ENCODE measurements at places on chromosomes 7 and 10.

GRCh38 chr10:7457478-7458316 lies 46.9 kb upstream of the SFMBT2 start:
- no peak for DNase-seq

DNA sequence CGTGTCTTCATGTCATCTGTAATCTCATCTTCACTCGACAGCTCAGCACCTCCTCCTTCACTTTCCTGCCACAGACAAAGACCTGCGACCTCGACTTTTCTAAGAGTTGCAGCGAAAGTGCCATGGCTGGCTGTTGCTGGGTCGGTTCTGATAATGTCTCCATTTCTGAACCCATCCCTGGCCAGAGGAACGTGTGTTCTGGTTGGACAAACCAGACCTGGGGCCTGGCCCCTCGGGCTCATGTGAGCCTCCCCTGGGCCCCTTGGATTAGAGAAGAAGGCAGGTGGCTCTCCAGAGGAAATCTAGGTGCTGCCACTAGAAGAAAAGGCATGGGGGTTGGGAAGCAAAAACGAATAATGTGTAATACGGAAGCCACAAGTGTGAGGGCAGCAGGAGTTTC lies 273.7 kb downstream of the GLRX3 start:
- no peak for DNase-seq

DNA sequence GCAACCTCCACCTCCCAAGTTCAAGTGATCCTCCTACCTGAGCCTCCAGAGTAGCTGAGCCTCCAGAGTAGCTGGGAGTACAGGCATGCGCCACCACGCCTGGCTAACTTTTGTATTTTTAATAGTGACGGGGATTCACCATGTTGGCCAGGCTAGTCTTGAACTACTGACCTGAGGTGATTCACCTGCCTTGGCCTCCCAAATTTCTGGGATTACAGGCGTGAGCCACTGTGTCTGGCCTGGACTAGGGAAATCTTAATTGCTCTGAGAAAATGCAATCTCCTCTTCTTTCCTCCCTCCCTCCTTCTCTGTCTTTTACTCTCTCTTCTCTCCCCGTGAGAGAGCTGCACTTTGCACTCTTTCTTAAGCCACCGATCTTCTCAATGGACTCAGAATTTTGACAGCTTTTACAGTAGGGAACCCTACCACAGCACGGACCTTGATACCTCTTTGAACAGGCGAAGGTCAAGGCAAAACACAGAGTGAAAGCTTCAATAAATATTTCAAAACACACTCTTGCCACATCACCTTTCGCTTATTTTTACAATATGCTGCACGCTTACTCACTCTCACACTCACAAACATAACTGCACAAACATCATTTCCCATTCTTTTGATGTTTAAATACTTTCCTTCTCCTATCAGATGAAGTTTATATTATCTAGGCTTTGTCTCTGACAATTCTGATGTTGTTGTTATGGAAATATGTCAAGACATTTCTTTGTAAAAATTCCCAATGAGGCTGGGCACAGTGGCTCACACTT lies 173.4 kb upstream of the NRP1 start:
- no peak for DNase-seq

- DNase-seq: no peak
These were observed 45.7 kb downstream of the DYNC1I1 start for GRCh38 chr7:95817866-95818640.

GRCh38 chr7:111763221-111763801 lies 201.0 kb upstream of the IMMP2L start:
- no peak for DNase-seq

- DNase-seq: no peak
These were observed 22.3 kb downstream of the ZNF783 start for GRCh38 chr7:149284343-149284742.

GRCh38 chr7:106573125-106573663 lies 87.8 kb downstream of the CCDC71L start:
- no peak for DNase-seq

DNA sequence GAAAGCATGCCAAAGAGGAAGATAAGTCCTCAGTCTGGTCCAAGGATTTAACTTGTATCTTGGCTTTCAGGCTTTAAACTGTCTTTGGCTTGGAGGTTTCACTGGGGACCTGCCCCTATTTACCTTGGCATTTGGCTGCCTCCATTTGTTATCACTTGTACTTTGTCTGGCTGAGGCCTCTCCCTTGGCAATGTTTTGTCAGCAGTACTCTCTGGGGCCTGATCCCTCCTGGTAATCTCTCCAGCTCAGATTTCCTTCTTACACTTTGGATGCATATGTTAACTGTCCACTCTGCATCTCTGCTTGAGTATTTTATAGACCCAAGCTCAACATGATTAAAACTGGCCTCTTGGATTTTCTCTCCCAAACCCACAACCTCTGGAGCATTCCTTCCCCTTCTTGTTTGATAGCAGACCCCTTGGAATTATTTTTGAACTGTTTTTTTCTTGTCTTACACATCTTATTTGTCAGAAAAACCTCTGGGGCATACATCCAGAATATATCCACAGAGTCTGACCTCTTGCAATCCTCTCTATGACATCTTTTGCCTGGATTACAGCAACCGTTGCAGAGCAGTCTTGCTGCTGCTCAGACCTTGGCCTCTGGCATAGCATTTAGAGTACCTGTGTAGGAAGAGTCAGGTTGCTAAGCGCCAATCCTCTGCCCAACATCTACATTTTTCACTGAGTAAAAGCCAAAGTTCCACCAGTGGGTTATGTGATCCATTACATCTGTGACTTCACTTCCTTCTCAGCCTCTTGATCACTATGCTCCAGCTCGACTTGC lies 35.2 kb downstream of the ZNF487 start:
- no peak for DNase-seq

- DNase-seq: no peak
These were observed 38.0 kb downstream of the MDFIC start for GRCh38 chr7:114959931-114960330.

- no peak for DNase-seq
These were observed 20.0 kb downstream of the C1GALT1 start for GRCh38 chr7:7202375-7202720.

GRCh38 chr10:7046615-7047014 lies 364.2 kb downstream of the SFMBT2 start:
- no peak for DNase-seq

- no peak for DNase-seq
These were observed 846.5 kb downstream of the TYW1 start for GRCh38 chr7:67843001-67843565.

DNA sequence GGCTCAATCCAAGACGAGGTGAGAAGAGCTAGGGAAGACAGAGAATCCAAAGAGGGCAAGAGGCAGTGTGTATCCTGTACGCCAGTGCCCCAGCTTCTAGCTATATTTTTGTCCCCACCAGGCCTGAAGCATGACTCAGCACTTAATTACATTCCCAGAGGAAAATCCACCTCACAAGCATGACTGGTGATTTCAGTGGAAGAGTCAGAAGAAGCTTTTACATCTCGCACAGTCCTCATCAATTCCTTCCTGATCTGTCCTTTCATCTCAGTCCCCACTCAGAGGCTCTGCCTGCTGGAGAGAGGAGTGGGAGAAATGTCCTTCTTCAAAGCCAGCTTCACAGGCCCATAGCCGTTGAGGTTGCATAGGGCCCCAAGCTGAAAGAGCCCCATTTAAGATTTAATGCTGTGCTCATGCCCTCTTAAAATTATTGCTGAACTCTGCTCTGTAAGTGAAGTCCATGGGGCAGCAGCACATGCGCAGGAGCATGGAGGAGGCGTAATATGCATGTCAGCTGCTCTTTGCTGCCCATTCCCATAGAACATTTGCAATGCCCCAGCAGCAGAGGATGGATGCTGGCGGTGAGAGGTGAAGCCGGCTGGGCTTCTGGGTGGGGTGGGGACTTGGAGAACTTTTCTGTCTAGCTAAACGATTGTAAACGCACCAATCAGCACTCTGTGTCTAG lies 39.0 kb upstream of the AOAH start:
- no peak for DNase-seq

DNA sequence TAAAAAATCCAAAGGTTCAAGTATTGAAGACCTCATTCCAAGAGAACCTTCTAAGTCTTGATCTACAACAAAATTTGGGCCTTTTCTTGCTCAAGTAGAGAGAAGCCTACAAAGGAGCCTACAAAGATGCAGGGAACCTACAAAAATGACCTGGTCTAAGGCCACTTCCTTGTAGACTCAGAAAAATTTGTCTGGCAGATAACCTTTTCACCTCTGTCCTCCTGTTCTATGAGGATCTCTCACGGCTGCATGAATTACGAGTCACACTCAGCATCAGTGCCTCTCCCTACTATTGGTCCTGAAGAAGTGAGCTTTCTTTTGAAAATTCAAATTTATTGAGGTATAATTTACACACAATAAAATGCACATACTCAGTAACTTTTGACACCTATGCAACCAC lies 29.3 kb downstream of the CCNJ start:
- no peak for DNase-seq

DNA sequence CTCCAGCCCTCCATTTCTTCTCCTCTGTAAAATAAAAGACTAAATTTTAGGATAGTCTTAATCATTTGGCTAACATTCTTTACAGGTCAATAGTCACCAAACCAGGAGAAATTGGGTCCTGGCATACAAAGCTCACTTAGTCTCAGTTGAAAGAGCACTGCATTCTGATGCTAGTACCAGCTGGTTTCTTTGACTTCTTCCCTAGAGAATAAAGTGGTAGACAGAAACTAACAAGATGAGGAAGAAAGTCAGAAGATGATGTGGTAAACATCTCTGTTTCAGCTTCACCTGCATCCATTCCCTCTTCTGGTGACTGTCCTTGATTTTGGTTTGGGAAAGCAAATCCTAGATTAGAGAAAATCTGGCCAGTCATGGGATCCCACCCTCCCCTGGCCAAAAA lies 37.2 kb downstream of the NKX2-3 start:
- DNase-seq: no peak
